Stimulated activated CD4-positive, alpha-beta T cell treated with anti-CD3 and anti-CD28 coated beads, Interleukin-4, amount 100 ng/mL, for 48 hours (primary cell): ENCODE measurements at places on chromosomes 2 and 18.

DNA sequence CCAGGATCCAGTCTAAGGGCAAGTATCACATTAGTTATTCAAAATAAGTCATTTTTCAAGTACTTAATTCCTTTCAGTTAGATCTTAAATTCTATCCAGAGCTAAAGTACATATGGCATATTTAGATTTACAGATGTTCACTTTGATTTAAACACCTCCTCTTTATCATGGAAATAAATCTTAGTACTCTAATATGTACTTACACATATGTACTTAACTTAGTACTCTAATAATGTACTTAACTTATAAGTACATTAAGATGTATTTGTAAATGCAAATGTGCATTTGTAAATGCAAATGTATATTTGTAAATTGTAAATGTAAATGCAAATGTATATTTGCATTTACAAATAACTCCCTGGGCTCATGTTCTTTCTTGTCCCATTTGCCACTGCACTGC is 14.6 kb downstream of the PIGN start:
- DNase-seq: no peak

DNA sequence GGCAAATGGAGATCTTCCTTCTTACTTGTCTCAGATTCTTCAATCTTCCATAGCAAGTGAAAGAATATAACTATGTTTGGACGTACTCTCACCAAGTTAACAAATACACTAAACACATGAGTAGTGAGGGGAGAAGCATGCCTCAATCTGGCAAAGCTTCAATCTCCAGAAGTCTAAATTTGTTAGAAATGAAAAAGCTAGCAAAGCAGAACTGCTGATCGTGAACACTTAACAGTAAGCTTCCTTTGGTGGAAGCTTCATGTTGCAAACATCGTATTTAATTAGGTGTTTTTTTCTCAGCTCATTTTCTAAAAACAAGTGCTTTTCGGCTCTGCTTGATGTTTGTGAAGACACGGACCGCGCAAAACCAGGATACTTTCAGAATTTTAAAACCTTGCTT is 12.7 kb upstream of the SCN1A start:
- DNase-seq: no peak

DNA sequence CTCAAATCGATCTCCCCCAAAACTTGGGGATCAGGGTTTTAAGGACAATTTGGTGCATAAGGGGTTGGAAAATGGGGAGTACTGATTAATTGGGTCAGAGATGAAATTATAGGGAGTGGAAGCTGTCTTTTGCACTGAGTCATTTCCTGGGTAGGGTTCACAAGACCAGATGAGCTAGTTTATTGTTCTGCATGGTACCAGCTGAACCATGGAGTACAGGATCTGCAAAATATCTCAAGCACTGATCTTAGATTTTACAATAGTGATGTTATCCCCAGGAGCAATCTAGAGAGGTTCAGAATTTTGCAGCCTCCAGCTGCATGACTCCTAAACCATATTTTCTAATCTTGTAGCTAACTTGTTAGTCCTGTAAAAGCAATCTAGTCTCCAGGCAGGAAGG is 73.1 kb downstream of the CPO start:
- no peak for DNase-seq

DNA sequence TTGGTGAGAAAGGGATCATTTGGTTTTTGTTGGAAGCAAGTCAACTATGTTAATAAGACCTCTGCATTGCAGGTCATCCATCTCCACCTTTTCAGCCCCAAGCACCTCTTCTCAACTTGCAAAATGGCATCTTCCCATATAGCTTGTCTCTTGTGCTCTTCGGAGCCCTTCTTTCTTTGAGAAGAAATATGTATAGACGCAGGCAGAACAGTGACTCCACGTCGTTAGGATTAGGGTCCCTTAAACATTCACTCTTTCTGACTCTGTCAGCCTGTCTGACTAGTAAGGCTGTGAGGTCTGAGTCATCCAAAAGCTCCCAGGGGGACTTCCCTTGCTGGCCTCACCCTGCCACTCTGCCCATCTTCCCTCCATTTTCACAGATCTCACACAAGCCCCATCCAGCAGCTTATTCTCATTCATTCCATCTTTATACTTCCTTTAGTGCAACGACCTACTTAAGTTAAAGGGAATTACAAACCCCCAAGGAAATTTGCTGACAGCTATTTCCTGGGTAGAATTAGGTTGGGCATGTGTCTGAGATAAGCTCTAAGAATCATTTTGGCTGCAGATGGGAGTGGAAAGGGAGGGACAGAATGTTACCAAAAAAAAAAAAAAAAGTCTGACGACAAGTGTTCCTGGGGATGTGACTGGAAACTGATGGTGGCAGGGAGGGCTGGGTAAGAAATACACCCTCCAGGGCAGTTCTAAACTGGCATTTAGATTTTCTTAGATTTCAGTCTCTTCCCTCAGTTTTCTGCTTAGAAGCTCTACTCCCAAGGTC is 37.7 kb upstream of the MEX3C start:
- peak; percentile 6 for DNase-seq

DNA sequence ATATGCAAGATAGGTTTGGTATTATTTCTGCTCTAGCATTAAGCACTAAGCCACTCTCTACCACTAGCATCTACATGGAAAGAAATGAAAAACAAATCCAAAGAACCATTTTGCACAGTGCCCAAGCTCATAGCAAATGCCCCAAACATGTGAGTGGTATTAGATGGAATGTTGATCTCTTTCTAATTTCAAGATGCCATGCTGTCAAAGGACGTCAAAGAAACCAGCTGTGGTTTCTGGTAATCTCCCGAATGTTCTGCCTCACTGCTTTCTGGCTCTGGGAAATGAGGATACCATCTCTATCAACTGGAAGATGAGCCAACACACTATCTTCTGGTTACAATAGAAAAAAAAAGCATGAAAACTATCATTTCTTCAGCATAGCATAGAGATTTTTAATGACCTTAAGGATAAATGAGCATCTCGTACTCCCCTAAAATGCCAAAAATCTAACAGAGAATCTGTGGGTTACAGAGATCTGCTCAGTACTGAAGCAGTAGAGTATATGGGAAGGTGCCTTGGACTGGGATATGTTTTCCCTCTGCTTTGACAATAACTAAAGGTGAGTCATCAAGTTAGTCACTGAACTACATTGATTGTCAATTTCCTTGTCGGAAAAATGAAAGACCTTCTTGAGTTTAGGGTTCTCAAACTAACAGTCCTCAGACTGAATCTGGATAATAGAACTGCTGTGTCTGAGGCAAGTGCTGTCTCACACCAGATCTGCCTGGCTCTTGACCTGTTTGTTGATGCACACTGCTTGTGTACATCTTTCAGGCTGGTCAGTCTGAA is 244.8 kb upstream of the NCKAP5 start:
- no peak for DNase-seq

- no peak for DNase-seq
These were observed 371.6 kb downstream of the TGIF1 start for GRCh38 chr18:3821524-3821923.

GRCh38 chr2:233713262-233713615 is 532 bp downstream of the UGT1A5 start:
- DNase-seq: no peak

GRCh38 chr2:120231974-120232635 is 8.9 kb upstream of the TMEM185B start:
- peak; percentile 59 for DNase-seq
